Stimulated activated CD4-positive, alpha-beta T cell treated with anti-CD3 and anti-CD28 coated beads, Interleukin-1b, Interleukin-23, amount 100 ng/mL, for 1 hour (primary cell): ENCODE measurements at places on chromosomes 3 and 15.

DNA sequence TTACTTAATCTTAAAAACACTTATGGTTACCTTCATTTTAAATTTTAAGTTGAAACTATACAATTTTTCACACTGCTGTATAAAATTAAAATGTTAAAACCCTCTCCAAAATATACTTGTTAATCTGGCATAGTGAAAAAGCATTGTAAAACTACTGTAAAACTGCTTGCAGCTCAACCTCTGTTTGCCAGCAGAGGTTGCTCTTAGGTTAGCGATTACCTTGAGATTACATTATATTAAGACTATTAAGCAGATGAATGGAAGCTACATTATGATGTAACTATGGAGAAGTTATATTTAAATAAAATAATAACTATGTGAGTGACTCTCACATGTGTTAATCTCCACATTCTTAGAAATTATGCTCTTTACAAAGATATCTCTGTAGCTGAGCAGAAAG is 143.6 kb upstream of the SLITRK3 start:
- no peak for DNase-seq

DNA sequence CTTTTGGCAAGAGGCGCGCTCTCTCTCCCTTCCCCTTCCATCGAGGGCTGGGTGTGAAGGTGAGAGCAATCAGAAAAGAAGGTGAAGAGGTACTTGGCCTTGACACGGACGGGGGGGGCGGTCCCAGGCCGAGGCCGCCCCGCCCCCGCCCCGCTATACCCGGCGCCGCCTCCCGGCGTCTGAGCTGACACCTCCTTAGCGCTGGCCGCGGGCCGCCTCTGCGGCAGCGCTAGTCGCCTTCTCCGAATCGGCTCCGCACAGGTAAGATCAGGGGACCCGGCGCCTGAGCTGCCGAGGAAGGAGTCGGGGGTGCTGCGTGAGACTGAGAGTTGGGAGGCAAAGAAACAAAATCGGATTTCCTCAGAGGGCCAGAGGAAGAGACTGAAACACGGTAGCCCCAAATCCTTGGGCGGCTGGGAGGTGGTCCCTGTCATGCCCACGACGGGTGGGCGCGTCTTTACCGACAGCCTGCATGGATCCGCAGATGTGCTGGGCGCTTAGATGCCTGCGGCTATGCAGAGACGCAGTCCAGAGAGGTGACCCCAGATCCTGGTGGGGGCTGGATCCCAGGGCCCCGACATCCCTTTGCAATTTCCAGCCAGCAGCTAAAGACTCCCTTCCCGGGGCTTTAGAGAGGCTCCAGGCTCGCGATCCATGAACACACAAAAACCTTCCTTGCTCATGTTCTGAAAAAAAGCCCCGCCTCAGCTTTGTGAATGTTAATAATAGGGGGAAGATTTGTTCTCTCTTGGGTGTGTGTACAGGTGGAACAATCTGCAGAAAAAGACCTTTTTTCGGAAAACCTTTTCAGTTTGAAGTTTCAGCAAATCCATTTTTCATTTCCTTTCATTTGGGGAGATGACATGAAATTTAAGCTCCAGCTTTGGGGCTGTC is at the start of gene ENTPD3:
ENTPD3 (plus strand) TSS at position 184 of the 894 bp plus-strand sequence. CDS start 874 bp downstream, outside the sequence.
- DNase-seq: no peak

GRCh38 chr3:194450341-194450740 is 36.5 kb downstream of the ATP13A3 start:
- DNase-seq: no peak

DNA sequence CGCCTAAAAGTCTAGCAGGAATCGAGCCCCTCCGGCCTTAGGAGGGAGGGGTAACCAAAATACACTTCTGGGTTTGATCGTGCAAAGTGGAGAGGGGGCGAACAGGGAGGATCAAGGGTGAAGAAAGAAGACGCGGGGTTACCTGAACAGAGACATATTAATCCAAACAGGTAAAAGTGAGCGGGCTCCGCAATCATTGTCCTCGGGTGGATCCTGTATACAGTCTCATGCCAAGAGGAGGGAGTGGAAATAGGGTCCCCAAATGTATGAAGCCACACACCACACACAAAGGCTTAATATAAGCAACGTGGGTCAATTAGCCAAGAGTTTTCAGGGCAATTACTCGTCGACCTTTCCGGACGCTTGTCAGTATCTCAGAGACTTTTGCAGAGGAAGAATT is 749.5 kb downstream of the ROBO1 start:
- DNase-seq: no peak
